ENCODE measurements at places on chromosomes 16 and 17. TPM values are rescaled to one million over a fixed set of nuclear protein-coding genes. Genes with fewer than 3 reads are reported as not detected.

Gene KRT27
- total RNA-seq, result not detected

Gene CACNG5
- not detected for total RNA-seq

Gene CA4
- total RNA-seq, result not detected

Gene HSD11B2
- total RNA-seq, result not detected

Gene ZNF267
- total RNA-seq, result 17.7 TPM
